SJCRH30 (cell line): ENCODE measurements at places on chromosomes 6 and 20.

GRCh38 chr6:13260101-13260598 lies 68.2 kb downstream of the TBC1D7 start:
- no peak for DNase-seq

- DNase-seq: peak; percentile 88
Measured at GRCh38 chr20:14334306-14334930, 3.0 kb downstream of the FLRT3 start.

DNA sequence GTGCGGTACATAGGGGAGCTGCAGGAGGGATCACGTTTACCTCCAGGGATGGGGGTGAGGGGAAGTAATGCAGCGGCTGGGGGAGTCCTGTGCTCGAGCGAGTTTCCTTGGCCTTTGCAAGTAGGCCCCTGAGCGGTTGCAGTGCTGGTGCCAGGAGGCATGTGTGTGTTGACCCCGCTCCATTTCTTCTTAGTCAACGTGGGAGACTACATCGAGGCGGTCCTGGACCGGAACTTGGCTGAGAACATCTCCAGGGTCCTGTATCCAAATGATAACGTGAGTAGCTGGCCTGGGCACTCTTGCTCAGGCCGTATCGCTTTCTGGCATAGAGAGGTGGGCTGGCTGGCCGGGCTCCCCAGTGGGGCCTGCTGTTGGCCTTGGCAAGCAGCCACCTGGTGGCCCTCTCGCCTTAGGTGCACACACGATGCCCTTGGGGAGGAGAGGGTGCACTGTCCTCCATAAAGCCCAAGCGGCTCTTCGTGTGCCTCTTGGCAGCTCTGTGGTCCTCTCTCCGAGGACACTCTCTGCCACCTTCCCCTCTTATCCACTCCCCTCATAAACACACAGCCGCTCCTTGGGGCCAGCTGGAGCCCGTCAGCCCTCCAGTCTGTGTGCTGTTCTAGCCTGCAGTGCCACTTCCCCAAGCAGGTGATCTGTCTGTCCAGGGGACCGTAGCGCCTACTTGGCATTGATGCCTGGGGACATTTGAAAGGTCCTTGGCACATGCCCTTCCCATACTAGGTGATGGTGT lies 29.3 kb downstream of the PYGB start:
- no peak for DNase-seq

DNA sequence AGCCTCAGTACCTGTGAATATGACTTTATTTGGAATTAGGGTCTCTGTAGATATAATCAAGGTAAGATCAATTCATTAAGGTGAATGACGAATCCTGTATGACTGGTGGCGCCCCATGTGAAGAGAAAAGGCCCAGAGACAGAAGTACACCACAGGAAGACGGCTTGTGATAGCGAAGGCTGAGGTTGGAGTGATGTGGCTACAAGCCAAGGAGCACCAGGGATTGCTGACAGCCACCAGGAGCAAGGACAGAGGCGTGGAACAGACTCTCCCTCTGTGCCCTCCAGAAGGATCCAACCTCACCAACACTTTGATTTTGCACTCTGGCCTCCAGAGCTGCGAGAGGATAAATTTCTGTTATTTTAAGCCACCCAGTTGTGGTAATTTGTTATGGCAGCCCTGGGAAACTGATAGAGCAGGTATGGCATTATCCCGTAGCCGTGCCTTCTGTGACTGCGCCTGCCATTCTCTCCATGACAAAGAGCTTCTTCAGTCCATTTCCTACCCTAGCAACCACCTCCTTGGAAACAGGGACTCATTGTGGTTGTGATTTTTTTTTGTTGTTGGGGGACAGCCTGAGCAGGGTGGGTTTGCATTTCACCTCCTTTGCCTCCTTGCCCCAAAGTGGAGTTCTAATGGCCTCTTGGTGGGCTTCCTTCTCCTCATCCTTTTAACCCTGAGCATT lies 29.6 kb downstream of the PTK7 start:
- no peak for DNase-seq

- DNase-seq: no peak
Measured at GRCh38 chr6:105755885-105756284, 330.3 kb upstream of the PRDM1 start.

- DNase-seq: peak; percentile 65
Measured at GRCh38 chr6:37485291-37485702, 14.4 kb downstream of the CCDC167 start.

GRCh38 chr6:89353702-89354392 lies 1.3 kb upstream of the UBE2J1 start:
- peak; percentile 55 for DNase-seq

DNA sequence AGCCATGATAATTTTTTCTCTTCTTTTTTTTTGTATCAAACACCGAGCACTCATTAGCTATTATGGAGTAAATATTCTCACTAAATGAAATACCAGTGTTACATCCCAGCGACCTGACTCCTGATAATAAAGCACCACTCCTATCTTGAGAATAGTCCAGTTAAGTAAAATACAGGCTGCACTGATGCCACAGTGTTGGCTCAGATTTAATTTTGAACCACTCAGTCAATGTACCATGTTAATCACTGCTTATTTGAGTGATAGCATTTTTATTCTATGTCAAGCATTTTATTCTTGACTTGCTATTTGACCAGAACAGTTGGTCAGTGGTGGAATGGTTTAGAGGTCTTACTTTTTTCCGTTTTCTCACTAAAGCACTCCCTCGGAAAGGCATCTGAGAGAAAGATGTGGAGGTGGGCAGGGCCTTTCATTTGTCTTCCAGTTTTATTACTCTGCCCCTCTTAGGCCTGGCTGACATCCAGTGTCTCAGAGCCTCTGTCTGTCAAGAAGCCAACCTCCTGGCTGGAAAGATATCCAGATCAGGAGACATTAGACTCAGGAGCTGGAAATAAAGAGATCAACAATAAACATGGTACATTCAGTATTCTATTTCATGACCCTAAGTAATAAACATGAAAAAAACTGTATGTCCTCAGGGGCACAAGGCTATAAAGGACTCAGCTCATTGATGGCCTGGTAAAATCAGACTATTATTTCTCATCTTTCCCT lies 457.8 kb downstream of the EPM2A start:
- no peak for DNase-seq

DNA sequence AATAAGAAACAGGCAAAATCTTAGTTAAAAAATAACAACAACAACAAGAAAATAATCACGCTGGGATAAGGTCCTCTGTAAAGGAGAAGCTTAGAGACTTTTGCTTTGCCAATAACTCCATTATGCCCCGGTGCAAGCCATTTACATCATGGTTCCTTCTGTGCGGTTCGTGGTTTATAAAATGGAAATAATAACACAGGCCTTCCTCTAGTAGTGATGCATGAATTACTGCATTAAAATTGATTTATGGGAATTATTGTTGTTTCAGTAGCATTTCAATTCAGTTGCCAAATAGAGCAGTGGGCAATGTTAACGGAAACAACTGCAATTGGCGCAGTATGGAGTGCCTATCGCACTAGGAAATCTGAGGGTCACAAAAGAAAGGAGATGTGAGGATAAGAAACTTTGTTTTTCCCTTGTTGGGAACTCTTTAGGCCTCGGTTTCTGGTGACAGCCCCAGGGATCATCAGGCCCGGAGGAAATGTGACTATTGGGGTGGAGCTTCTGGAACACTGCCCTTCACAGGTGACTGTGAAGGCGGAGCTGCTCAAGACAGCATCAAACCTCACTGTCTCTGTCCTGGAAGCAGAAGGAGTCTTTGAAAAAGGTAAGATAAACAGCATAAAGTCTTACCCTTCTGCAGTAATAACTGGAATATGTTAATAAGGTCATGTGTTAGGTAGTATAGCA lies 1.1 kb downstream of the CD109 start:
- no peak for DNase-seq

DNA sequence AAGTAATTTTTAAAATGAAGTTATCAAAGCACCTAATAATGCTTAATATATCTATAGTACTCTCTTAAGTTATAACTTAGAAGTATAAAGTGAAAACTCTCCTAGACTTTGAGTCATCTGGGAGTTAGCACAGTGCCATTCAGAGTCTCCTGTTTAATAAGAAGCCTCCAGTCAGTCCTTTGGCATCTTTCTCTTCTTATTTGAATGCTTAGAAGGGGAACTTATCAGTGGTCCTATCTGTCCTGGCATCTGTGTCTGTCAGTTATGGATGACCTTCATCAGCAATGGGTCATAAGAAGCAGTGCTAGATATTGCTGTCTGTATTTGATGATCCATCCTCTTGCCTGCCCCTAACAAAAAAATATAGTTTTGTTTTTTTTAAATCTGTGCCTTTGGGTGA lies 15.2 kb downstream of the TMEM200A start:
- no peak for DNase-seq

GRCh38 chr6:18062733-18063132 lies 59.7 kb downstream of the NHLRC1 start:
- no peak for DNase-seq

DNA sequence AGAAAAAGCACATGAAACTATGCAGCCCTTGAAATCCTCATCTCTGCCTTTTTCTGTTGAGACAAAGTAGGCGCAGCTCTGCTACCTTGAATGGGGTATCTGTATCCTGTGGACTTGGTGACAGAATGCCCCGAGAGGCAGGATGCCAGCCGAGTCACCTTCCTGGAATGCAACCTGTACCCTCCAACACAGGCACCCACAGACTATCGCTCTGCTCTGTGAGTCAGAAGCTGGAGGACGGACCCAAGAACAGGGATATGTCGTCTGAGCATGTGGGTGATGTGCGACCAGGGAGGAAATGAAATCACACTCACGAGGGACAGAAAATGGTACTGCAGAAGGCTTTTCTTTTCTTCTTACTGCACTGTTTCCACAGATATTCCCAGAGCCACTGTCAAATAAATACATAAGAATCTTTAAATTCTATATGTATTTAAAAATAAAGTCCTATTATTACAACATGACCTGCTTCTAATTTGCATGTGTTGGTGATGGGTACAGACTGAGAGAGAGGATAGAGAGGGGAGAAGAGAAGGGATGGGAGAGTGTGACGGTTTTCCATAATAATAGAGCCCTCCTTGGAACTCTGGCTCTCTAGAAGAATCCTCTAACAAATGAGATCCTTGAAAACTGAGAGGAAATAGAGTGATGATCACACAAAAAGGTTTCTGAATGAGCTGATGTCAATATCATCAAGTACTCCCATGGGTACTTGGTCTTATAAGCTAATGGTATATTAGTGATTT lies 308.1 kb downstream of the FOXC1 start:
- DNase-seq: no peak
